ENCODE measurements at places on chromosomes 1 and 21.

- DNase-seq: no peak
Observed at GRCh38 chr1:151384584-151384983, 12.1 kb upstream of the SELENBP1 start.

DNA sequence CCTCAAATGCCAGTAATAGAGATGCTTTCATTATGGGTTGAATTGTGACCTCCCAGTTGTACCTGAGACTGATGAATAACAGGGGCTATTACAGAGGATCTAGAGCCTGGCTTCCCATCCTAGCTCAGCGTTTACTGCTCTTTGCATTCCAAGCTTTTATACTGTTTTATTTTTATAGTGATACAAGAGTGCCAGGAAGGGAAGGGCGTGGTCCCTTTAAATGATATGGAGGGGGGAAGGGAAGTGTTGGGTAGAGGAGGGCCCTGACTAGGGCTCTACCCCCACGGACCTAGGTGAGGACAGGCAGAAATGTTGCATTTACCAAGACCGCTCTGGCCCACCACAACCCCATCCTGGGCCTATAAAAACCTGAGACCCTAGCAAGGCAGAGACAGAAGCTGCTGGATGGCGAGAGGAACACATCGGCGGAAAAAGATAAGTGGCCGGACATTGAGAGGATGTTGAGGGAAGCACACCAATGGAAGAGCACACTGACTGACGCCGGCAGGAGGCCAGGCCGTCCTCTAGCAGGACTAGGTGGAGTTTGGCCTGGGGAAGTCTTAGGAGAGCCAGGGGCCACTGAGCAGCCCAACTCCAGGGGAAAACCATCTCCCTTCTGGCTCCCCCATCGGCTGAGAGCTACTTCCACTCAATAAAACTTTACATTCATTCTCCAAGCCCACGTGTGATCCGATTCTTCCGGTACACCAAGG lies 1025.9 kb downstream of the TTLL7 start:
- DNase-seq: no peak

DNA sequence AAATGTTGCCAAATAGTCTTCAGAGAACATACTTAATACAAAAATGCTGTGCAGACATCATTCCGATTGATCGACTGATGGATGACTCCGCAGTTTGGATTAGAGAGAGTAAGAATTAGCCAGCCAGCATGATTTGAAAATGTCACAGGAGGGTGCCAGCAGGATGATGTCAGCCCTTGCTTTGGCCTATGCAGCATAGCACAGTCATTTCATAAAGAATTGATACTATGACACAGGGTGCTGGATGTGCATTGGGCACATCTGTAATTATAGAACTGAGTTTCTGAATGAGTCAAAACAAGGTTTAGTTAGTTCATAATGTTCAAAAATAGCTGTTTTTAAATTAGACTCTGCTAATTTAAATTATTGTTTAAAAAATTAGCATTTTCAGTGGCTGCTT lies 21.6 kb upstream of the TRAF5 start:
- DNase-seq: no peak

DNA sequence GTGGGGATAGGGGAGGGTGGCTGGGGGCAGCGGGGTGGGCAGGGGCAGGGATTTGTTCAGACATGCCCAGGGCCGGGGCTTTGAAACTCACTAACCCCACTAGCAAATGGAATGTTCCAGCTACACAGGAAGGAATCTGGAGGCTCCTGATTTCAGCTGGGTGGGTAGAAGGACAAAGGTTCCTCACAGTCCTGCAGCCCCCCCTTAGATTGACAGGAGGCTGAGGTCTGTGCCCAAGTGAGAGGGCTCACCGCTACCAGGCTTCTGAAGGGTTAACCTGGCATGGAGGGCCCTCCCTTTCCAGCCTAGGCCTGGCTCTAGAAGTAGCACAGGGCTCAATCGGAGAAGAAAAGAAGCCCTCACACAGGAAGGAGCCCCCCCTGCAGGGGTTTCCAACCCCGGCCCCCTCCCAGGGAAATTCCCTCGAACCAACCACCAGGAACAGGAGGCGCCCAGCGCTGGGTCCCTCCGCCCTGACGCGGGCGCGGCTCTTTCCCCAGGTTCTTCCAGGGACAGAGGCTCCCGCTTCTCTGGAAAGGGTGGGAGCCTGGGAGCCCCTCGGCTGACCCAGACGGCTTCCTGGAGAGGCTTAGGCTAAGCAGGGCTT lies 3.3 kb downstream of the EPHA2 start:
- no peak for DNase-seq

GRCh38 chr1:211281320-211282022 lies 22.3 kb downstream of the RCOR3 start:
- DNase-seq: no peak

- no peak for DNase-seq
Observed at GRCh38 chr21:22743085-22743484, 1744.9 kb downstream of the NCAM2 start.

- DNase-seq: no peak
Observed at GRCh38 chr21:39527664-39528381, 76.1 kb downstream of the SH3BGR start.

DNA sequence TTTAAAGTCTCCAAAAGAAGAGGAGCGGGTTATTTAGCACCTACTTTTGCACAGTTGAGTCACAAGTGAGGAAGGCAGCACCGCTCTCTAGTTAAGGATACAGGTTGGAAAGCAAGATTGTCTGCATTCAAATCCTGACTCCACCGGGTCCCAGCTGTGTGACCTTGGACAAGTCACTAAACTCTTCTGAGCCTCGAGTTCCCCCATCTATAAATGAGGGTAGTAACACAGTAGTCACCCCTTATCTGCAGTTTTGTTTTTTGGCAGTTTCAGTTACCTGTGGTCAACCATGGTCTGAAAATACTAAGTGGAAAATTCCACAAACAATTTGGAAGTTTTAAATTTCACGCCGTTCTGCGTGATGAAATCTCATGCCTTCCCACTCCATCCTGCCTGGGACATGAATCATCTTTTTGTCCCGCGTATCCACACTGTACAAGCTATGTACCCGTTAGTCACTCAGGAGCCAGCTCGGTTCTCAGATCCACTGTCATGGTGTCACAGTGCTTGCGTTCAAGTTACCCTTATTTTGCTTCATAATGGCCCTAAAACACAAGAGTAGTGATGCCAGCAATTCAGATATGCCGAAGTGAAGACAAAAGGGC lies 49.4 kb downstream of the CAPZB start:
- DNase-seq: no peak

GRCh38 chr1:233019778-233020325 lies 69.4 kb downstream of the NTPCR start:
- DNase-seq: no peak

DNA sequence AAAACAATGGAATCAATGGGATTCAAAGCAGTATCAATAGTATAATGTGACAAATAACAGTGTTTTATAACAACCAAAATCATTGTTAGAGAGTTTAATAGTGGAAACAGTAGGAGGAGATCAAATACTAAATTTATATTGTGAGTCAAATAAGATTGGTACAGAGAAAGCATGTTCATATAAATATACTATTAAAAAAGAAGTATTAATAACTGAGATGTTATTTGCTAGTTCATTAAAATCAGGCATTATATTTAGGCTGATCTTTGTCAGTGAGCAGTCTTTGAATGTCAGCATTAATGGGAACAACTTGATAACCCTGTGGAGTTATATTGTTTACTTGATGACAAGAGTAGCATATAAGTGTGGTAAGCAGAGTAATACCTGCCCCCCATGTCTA lies 30.6 kb downstream of the PRKAA2 start:
- no peak for DNase-seq

- no peak for DNase-seq
Observed at GRCh38 chr1:215612391-215612790, 45.3 kb downstream of the KCTD3 start.

- DNase-seq: no peak
Observed at GRCh38 chr1:180312926-180313325, 82.9 kb downstream of the LHX4 start.

DNA sequence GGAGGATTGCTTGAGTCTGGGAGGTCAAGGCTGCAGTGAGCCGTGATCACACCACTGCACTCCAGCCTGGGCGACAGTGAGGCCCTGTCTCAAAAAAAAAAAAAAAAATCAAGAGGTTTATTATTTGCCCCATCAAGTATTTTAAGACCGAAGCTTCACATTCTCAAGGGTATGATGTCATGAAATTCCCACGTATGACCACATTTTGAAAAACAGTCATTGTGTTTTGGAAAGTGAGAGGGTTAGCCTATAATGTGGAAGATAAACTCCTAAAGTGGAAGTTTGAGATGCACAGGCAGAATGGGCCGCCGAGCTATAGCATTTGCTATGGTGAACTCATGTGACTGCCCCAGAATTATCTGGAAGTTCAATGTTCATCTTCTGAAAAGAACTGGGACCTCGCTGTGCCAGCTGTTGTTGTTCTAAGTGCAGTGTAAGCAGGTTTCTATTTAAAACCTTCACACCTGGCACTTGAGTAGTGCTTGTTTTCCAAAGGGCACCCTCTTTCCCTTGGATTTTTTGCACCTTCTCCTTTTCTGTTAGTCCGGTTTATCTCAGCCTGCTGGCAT lies 96.9 kb upstream of the SLC25A33 start:
- no peak for DNase-seq

DNA sequence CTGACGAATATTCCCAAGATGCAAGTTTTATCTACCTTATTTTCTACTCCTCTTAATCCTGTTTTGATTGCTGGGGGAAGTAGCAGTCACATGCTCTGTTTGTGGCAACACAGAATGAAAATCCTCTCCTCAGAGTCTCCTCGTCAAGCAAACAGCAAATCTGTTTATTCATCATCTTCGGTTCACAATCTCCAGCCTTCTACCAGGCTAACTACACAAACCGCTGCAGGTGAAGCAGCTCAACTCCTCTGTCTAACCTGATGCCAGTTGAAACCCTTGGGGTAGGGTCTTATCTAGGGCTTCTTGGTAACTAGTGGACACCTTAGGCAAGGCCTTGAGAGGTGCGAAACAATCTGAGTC lies 91.0 kb downstream of the SIPA1L2 start:
- no peak for DNase-seq

GRCh38 chr1:18941221-18942141 lies 15.0 kb downstream of the IFFO2 start:
- no peak for DNase-seq

GRCh38 chr1:7538033-7538432 lies 233.1 kb upstream of the VAMP3 start:
- no peak for DNase-seq

- no peak for DNase-seq
Observed at GRCh38 chr1:185645686-185646085, 88.5 kb upstream of the HMCN1 start.

GRCh38 chr1:55035904-55036303 lies 3.4 kb upstream of the PCSK9 start:
- DNase-seq: no peak

GRCh38 chr1:151553659-151554058 lies 13.6 kb downstream of the TUFT1 start:
- DNase-seq: no peak

DNA sequence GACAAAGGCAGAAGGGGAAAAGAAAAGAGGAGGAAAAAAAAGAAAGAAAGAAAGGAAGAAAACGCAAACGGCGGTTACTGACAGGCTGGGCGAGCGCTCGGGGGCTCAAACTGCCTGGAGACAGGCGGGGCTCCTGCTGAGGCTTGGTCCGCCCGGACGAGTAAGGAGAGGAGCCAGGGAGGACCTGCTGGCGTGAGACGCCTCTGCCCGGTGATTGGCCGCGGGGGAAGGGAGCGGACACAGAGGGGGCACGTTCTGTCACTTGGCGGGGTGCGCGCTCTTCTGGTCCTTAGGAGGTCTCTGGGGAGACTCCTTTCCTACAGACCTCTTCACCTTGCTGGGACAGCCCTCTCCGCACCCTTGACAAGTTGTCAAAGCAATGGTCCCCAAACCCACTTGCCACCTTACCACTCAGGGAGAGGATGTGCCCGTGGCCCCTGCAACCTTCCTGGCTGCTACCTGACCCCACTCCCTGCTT lies 791 bp upstream of the PIK3R3 start:
- DNase-seq: no peak

- no peak for DNase-seq
Observed at GRCh38 chr1:44558883-44559282, 115.4 kb downstream of the TMEM53 start.

DNA sequence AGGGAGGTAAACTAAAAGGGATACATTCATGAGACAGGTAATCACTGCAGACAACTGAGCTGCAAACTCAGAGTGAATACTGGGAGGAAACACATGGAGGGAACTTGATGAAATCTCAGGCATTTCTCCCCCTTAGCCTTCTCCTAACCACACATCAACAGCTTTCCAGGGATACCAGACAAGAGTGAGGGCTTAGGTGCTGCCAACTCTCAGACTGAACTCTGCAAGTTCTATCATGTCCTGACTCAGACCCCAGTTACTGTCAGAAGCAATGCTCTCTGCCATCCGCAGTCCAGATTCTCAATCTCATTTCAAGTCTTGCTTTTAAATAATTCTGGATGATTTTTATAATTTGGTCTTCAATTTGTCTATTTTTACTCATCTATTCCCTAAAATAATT lies 267.3 kb downstream of the LTN1 start:
- DNase-seq: no peak

- DNase-seq: no peak
Observed at GRCh38 chr1:203408486-203409481, 57.9 kb upstream of the FMOD start.

DNA sequence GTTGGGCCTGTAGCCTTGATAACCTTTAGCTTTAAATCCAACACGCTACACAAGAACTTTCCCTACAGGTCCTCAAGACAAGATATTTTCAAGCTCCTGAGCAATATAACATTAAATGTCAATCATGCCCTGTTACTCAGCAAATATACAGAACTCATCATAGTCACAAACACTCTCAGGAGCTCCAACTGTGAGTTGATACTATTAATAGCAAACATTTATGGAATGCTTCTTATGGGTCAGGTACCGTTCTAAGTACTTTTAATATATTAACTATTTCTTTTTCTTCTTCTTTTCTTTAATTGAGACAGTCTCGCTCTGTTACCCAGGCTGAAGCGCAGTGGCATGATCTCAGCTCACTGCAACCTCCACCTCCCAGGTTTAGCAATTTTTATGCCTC lies 10.1 kb downstream of the EYA3 start:
- DNase-seq: no peak

- DNase-seq: no peak
Observed at GRCh38 chr1:10762153-10762523, 34.3 kb downstream of the CASZ1 start.

DNA sequence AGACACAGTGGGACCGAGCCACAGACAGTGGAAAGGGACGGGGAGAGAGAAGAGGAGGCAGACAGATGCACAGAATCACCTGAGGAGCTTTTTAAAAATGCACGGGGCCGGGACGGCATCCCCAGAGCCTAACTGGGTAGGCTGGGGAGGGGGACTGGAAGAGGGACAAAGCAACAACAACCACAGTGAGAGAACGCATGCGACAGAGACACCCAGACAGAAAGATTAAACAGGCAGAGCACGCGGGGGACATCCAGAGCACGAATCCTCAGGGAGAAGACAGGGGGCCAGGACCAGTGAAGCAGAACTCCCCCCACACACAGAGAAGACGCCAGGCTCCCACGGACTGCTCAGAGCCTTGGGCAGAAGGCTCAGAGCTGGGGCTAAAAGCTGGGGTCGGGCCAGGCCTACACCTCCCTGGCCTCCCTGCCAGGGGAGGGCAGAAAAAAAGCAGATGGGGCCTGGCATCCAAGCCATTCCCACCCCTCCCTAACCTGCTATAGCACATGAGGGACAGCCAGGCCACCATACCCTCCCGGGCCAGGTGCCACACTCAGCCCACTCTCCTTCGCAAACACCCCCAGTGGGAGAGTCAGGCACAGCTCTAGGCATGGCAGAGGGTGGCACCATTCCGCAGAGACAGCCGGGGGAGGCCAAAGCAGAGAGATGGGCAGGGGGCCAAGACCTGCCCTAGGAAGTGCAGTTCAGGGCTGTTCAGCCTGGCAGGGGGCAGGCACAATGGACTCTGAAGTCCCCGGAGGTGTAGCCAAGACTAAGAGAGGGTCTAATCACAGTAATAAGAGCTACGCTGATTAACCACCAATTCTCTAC lies 29.8 kb upstream of the COL16A1 start:
- no peak for DNase-seq
